Memory B cell (primary cell): ENCODE measurements at places on chromosomes 3 and 15.

DNA sequence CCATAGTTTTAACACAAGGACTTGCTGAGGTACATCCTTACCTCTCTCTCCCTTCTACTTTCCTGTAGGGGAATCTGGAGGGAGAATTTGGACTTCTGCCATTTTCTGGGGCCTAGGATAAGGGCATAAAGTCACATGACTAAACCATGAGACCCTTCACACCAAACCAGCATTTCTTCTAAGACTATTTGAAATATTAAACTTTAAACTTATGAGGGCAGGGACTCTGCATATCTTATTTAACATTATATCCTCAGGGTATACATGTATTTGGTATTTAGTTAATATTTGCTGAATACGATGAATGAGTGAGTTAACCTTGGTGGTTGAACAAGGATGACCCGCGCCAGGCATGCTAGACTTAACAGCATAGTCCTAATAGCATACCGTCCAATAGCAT is 63.4 kb downstream of the USP13 start:
- no peaks in the 10 kb centered on the region for H3K4me1 ChIP-seq
- no peak overlapping the region for H3K4me3 ChIP-seq
- no peak overlapping the region for H3K27ac ChIP-seq

GRCh38 chr3:38117163-38117716 is 19.7 kb downstream of the ACAA1 start:
- H3K4me3 ChIP-seq, result no peak overlapping the region
- H3K4me1 ChIP-seq, result peaks cover 18% of the 10 kb centered on the region
- H3K27ac ChIP-seq, result no peak overlapping the region
- H3K36me3 ChIP-seq, result peaks cover 10% of the 10 kb centered on the region
- no peak for DNase-seq

GRCh38 chr3:14461748-14462324 is 59.4 kb downstream of the SLC6A6 start:
- DNase-seq, result no peak
- peaks cover 4% of the 10 kb centered on the region for H3K4me1 ChIP-seq
- peak overlapping the region; percentile 73 for H3K27ac ChIP-seq
- no peaks in the 10 kb centered on the region for H3K27me3 ChIP-seq
- H3K4me3 ChIP-seq, result no peak overlapping the region

- no peaks in the 10 kb centered on the region for H3K36me3 ChIP-seq
- no peak overlapping the region for H3K27ac ChIP-seq
- no peak overlapping the region for H3K4me3 ChIP-seq
- H3K4me1 ChIP-seq, result peaks cover 4% of the 10 kb centered on the region
- peaks cover 3% of the 10 kb centered on the region for H3K27me3 ChIP-seq
Observed at GRCh38 chr3:14352002-14352627, 50.3 kb upstream of the SLC6A6 start.

- H3K4me3 ChIP-seq, result no peak overlapping the region
- H3K27ac ChIP-seq, result no peak overlapping the region
- peaks cover 12% of the 10 kb centered on the region for H3K27me3 ChIP-seq
- no peak for DNase-seq
Observed at GRCh38 chr15:91075739-91076138, 24.3 kb upstream of the SV2B start.
